Umbilical cord (tissue), 2 donors: ENCODE measurements at places on chromosomes 13 and 19. TPM values are rescaled to one million over a fixed set of nuclear protein-coding genes. Genes with fewer than 3 reads are reported as not detected.

CGB2 gene
- total RNA-seq = 5.5 TPM

PRR19 gene
- total RNA-seq = not detected

DAND5 gene
- not detected for total RNA-seq

TRPC4 gene
- 24.6 TPM for total RNA-seq

PBX4 gene
- total RNA-seq = 10.8 TPM

ERICH4 gene
- not detected for total RNA-seq

PRKCG gene
- total RNA-seq = not detected

POLRMT gene
- total RNA-seq = 11.8 TPM

SCEL gene
- total RNA-seq = 30.6 TPM

ZNF567 gene
- total RNA-seq = 7.7 TPM

FGF14 gene
- total RNA-seq = 3.1 TPM

NDUFA11 gene
- 245 TPM for total RNA-seq

ZNF549 gene
- total RNA-seq = 12.5 TPM

LRG1 gene
- total RNA-seq = 5.5 TPM

SLC25A42 gene
- total RNA-seq = 13.2 TPM

ZIM2 gene
- total RNA-seq = 24.1 TPM

ZNF841 gene
- total RNA-seq = 58.5 TPM

ZNF730 gene
- 11.1 TPM for total RNA-seq

RFPL4A gene
- total RNA-seq = not detected

ETV2 gene
- not detected for total RNA-seq

CNFN gene
- not detected for total RNA-seq

PPM1N gene
- total RNA-seq = not detected

ZNF471 gene
- 12.8 TPM for total RNA-seq

CLEC11A gene
- 65.5 TPM for total RNA-seq

UCHL3 gene
- 19.7 TPM for total RNA-seq

MATK gene
- total RNA-seq = 0.96 TPM

CXCL17 gene
- not detected for total RNA-seq

CTXN1 gene
- total RNA-seq = 6.0 TPM

LYL1 gene
- total RNA-seq = 13.0 TPM

NKG7 gene
- not detected for total RNA-seq

ANKLE1 gene
- total RNA-seq = not detected
